ENCODE measurements at places on chromosomes 16 and 17. TPM values are rescaled to one million over a fixed set of nuclear protein-coding genes. Genes with fewer than 3 reads are reported as not detected.

SDR42E1 gene
- total RNA-seq, result 0.04 TPM

IL21R gene
- total RNA-seq, result 2.6 TPM

OR2C1 gene
- total RNA-seq, result not detected

BCL7C gene
- 17.5 TPM for total RNA-seq

PPP1R27 gene
- not detected for total RNA-seq

FNDC8 gene
- not detected for total RNA-seq

HEXD gene
- 31.1 TPM for total RNA-seq

ALOX12 gene
- 0.66 TPM for total RNA-seq

TBC1D3E gene
- total RNA-seq, result not detected

KRT222 gene
- 0.12 TPM for total RNA-seq

ATXN1L gene
- total RNA-seq, result 22.1 TPM

CCT6B gene
- total RNA-seq, result 0.94 TPM

SPN gene
- total RNA-seq, result 2.1 TPM

SLX4 gene
- 15.2 TPM for total RNA-seq

TMIGD1 gene
- not detected for total RNA-seq

KRTAP4-9 gene
- not detected for total RNA-seq

ITGAD gene
- total RNA-seq, result not detected

HOXB9 gene
- total RNA-seq, result not detected

ITGB4 gene
- 9.7 TPM for total RNA-seq

MYH1 gene
- not detected for total RNA-seq

PRR14 gene
- total RNA-seq, result 4.6 TPM

OR3A3 gene
- not detected for total RNA-seq

PSMD7 gene
- 165 TPM for total RNA-seq

TP53TG3B gene
- total RNA-seq, result not detected

CDK3 gene
- total RNA-seq, result 10.2 TPM

ABCC11 gene
- not detected for total RNA-seq

Data from GM23338 (cell line).